Calu3 (cell line): ENCODE measurements at places on chromosomes 16 and 17.

DNA sequence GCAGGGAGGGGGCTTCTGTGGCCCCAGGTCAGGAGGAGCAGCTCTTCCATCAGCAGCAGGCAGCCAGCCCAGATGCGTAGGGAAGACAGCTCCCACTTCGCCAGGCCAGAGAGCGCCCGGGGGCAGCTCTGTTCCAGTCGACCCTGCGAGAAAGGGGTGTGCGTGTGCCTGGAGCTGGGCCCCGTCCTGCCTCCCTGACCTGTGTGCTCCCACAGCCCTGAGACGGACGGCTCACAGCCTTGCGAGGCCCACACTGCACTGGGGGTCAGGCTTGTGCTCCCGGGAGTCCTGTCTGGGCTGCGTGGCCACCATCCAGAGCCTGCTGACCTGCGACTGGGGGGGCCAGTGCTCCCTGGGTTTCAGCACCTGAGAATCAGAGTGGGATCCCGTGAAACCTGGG lies 469 bp upstream of the MSLN start:
- no peak for DNase-seq

- no peak for DNase-seq
These were observed 273.7 kb downstream of the SOX9 start for GRCh38 chr17:72394531-72394930.

- DNase-seq, result no peak
These were observed 46.5 kb downstream of the KSR1 start for GRCh38 chr17:27502526-27503324.

GRCh38 chr17:77826132-77826873 lies 132.2 kb upstream of the TNRC6C start:
- no peak for DNase-seq

DNA sequence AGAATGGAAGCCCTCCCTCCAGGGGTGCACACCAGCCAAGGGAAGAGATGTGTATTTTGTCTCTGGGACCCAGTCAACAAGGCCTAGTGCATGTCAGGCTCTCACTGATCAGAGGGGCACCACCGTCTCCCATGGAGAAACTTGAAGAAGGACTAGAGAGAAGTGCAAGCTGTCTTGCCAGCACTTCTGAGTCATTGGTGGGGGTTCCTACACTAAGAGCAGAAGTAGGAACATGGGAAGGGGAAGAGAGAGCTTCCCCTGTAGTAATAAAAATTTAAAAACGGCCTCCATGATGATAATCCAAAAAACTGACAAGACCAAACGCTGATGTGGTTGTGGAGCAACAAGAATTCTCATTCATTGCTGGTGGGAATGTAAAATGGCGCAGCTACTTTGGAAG lies 46.3 kb downstream of the DYNLRB2 start:
- no peak for DNase-seq

DNA sequence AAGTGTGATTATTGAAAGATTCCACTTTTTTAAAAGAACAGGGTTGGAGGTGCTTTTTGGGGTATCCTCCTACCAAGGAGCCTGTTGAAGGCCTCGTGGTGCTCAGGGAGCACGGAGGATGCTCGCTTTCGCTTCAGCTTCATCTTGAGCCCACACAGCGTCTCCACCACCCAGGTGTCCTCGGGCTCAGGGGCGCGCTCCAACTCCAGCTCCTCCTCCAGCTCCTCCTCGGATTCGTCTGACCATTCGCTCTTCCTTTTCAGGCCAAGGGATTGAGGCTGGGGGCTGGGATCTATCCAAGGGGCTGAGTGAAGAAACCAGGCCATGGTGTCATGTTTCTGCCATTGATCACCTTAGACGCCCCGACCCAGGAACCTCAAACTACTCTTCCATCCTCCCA lies 1.2 kb downstream of the SPDYE4 start:
- no peak for DNase-seq

DNA sequence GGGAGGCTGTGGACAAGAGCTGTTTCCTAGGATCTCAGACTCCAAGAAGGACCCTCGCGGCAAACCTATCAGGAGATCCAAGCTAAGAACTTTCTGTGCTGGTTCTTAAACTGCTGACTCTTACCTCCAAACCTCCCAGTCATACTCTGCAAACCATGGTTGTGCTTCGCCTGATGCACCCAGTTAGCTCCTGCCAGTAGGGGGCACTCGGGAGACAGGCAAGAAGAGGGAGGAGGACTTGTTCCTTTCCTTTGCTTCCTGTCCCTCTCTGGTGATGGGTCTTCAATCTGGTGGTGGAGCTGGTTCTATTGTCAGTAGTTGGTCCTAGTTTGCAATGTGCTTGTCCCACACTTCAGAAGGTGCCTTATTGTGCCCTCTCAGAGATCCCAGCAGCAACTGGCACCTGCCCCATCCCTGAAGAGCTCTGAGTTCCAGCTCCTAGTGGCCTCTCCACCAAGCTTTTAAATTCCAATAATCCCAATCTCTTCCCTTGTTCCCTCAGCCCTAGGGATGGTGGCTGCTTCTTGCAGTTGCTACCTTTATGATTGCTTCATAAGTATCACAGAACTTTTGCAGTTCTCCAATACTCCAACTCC lies 113.5 kb upstream of the RPL38 start:
- peak; percentile 87 for DNase-seq

DNA sequence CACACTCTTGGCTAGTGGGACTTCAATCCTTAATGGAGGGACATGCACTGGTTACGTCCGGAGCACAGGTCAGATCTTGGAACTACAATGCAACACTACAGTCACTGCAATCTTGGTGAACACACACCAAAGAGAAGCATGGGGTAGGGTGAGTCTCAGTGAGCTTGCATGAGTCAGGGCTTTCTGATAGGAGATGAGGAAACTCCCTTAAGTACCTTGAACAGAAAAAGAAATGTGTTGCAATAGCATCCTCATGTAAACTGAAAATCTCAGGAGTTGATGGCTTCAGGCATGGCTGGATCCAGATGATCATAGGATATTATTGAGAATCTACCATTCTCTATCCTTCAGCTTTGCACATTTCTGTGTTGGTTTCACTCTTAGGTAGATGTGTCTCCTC lies 54.1 kb downstream of the CES1 start:
- no peak for DNase-seq

DNA sequence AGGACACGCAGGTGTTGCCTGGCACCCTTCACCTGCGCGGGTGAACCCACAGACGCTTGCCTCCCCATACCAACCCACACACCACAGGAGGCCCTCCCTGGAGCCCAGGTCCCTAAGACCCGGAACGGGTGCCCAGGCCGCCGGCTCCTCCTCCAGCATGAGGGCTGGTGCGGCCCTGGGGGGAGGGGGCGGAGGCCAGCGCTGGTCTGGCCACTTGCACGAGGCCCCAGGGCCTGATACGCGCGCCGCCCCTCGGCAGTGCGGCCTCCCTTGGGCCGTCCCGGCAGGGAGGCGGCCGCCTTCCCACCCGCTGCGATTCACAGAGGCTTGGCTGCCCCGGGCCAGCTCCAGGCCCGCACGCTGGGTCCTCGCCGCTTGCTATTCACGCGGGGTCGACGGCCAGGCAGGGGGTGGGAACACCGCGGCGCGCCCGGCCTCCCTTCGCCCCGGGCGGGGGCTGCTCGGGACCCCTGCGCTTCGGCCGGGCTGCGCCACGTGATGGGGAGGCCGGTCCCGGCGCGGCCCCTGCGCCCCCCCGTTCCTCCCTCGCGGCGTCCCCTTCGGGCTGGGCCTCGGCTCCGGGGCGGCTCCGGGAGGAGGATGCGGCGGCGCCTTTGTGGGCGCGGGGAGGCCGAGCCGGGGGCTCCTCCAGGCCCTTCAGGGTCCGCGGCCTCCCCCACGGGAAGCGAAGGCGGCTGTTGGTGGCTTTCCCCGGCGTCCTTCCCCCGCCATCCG lies 685 bp downstream of the FASN start:
- peak; percentile 71 for DNase-seq

DNA sequence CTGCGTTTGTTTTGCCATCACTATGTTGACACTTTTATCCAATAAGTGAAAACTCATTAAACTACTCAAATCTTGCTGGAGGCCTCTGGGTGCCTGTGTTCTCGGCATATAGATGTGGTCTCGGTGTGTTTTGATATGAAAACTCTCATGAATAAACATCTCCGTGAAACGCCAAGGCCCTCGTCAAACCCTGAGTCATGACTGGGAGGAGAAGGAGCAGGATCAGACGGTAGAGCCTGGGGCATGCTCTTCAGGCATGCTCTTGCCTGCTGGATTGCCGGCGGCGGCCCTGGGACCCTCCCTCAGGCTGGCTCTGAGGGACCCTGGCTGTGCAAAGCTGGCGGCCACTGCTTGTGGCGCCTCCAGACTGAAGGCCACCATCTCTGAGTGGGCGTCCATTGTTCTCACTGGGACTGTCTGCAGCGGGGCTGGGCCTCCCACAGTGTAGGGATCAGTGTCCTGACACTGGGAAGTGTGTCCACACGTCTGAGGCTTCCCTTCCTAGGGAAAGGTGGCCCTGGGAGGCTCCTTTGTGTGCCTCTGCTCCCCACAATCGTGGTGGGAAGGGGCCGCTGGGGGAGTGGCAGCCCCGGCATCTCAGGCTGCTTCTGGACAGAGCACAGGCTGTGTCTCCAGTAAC lies 1.7 kb upstream of the NPB start:
- DNase-seq, result no peak

DNA sequence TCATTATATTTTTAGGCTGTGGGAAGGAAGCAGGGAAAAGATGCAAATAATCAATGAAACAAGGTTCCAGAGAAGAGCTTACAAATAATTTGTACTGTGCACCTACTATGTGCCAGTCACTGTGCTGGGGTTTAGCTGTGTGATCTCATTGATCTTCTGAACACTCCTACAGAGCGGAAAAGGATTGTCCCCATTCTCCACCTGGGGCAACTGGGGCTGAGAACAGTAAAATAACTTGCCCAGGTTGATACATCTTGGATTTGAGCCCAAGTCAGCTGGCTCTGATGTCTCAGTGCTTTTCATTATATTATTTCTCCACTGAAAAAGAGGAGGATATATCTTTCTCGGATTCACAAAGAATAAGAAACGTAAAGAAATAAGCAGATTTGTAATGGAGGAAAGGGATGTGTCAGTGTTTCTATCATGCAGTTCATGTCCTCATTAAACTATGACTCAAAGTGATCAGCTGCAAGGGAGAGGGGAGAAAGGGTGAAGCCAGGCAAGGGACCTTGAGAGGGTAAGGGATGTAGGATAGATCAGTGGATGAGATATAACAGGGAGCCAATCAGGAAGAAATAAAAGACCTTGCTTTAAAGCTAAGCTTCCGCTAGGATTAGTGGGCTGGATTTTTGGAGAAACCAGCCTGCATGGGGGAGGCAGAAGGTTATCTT lies 143.6 kb upstream of the NOL11 start:
- DNase-seq, result no peak
